ENCODE measurements at places on chromosomes 13 and 19.
A peak's percentile ranks its signal among the peaks of the same experiment; 100 is the strongest.

DNA sequence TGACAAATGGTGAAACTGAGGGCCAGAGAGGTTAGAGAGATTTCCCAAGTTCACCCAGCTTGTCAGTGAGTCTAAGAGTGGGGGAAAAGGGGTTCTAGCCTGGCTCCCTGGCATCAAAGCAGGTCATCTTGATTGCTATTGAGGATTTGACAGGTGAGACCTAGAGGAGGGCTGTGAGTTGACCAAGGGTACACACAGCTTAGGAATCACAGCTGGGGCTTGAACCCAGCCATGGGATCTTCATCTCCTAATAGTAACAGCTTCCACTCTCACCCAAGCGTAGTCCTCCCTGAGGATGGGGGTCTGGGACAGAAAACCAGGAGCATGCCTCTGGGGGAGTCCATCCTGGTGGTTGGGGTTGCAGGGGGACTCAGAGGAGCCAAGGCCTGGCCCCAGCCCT, 6.8 kb downstream of the CYP4F8 start:
- no peak for ATAC-seq
- H3K4me1 ChIP-seq, result no peaks in the 10 kb centered on the region
- no peak overlapping the region for H3K27ac ChIP-seq
- no peaks in the 10 kb centered on the region for H3K36me3 ChIP-seq

DNA sequence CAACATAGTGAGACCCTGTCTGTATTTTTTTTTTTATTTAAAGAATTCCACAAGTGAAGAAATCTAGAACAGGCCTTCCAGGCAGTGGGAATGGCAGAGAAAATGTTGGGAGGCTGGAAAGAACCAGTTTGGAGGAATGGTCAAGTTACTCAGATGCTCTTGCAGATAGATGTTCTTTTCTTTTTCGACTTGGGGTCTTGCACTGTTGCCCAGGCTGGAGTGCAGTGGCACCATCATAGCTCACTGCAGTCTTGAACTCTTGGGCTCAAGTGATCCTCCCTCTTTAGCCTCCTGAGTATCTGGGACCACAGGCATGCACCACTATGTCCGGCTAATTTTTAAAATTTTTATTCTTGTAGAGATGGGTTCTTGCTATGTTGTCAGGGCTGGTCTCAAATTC, 662 bp downstream of the C5AR1 start:
- H3K4me1 ChIP-seq, result peaks cover 3% of the 10 kb centered on the region
- no peak for ATAC-seq
- no peak overlapping the region for H3K4me3 ChIP-seq
- H3K36me3 ChIP-seq, result no peaks in the 10 kb centered on the region
- peaks cover 12% of the 10 kb centered on the region for H3K27me3 ChIP-seq

GRCh38 chr13:85186356-85187045, 612.7 kb downstream of the SLITRK6 start:
- H3K27ac ChIP-seq, result no peak overlapping the region
- H3K36me3 ChIP-seq, result no peaks in the 10 kb centered on the region
- no peak for ATAC-seq

- ATAC-seq, result peak; percentile 84
- H3K27me3 ChIP-seq, result peaks cover under 1% of the 10 kb centered on the region
- H3K36me3 ChIP-seq, result no peaks in the 10 kb centered on the region
- H3K4me3 ChIP-seq, result no peak overlapping the region
- no peak overlapping the region for H3K27ac ChIP-seq
These were observed 25.8 kb downstream of the TNFSF9 start for GRCh38 chr19:6556480-6557195.

- H3K4me3 ChIP-seq, result no peak overlapping the region
- no peaks in the 10 kb centered on the region for H3K4me1 ChIP-seq
- H3K36me3 ChIP-seq, result peaks cover 1% of the 10 kb centered on the region
- H3K27me3 ChIP-seq, result peaks cover 16% of the 10 kb centered on the region
These were observed 29.0 kb downstream of the ZNF627 start for GRCh38 chr19:11626252-11626651.

- H3K4me3 ChIP-seq, result no peak overlapping the region
- no peak overlapping the region for H3K27ac ChIP-seq
- H3K27me3 ChIP-seq, result no peaks in the 10 kb centered on the region
- H3K36me3 ChIP-seq, result no peaks in the 10 kb centered on the region
- no peak for ATAC-seq
These were observed 1399.4 kb downstream of the EFNB2 start for GRCh38 chr13:105135852-105136615.

DNA sequence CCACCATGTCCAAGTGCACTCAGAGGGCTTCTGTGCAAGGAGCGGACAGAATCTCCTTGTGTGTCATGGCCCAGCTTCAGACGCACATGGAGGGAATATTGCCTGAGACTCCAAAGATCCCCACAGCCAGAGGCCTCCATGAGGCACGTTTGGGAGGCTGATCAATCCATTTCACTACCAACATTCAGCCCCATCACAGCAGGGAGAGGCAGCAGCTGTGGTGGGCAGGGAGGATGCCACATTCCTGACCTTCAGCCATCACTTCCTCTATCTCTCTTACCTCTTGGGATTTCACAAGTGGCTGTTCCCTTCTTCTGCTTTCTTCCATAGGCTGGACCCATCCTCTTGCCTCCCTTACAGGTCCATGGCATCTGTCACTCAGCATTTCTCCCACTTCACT, 82.4 kb upstream of the MBNL2 start:
- no peaks in the 10 kb centered on the region for H3K36me3 ChIP-seq
- H3K27me3 ChIP-seq, result peaks cover 12% of the 10 kb centered on the region
- H3K27ac ChIP-seq, result no peak overlapping the region
- H3K4me3 ChIP-seq, result no peak overlapping the region

GRCh38 chr13:29939158-29939557, 88.7 kb upstream of the UBL3 start:
- peak overlapping the region; percentile 25 for H3K27ac ChIP-seq
- H3K27me3 ChIP-seq, result no peaks in the 10 kb centered on the region
- H3K4me3 ChIP-seq, result no peak overlapping the region
- no peaks in the 10 kb centered on the region for H3K36me3 ChIP-seq

DNA sequence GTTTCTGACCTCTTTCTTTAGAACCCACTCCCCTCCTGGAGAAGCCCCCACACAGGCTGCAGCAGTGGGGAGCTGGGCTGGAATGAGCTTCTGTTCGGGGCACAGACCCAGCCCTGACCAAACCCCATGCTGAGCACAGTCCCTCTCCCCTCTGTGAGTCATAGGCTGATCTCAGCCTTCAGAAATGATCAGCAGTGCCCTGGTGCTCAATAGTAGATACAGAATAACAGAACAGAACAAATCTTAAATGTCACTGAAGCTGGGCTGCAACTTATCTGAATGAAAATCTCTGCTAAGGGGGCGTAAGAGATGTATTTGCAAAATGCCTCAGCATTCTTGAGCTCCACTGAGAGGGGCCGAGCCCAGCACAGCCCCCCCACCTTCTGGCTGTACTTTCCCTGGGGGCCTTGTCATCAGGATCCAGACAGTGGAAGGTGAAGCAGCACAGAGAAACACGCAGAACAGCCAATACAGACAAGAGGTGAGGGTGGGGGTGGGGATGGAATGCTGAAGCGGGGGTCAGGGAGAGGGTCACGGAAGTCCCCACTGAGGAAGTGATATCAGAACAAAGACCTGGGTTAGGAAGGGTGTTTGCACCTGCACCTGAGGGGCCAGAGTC, 9.9 kb downstream of the ZNF665 start:
- no peaks in the 10 kb centered on the region for H3K27me3 ChIP-seq
- ATAC-seq, result no peak
- no peak overlapping the region for H3K27ac ChIP-seq
- no peak overlapping the region for H3K4me3 ChIP-seq
- peaks cover 8% of the 10 kb centered on the region for H3K36me3 ChIP-seq

DNA sequence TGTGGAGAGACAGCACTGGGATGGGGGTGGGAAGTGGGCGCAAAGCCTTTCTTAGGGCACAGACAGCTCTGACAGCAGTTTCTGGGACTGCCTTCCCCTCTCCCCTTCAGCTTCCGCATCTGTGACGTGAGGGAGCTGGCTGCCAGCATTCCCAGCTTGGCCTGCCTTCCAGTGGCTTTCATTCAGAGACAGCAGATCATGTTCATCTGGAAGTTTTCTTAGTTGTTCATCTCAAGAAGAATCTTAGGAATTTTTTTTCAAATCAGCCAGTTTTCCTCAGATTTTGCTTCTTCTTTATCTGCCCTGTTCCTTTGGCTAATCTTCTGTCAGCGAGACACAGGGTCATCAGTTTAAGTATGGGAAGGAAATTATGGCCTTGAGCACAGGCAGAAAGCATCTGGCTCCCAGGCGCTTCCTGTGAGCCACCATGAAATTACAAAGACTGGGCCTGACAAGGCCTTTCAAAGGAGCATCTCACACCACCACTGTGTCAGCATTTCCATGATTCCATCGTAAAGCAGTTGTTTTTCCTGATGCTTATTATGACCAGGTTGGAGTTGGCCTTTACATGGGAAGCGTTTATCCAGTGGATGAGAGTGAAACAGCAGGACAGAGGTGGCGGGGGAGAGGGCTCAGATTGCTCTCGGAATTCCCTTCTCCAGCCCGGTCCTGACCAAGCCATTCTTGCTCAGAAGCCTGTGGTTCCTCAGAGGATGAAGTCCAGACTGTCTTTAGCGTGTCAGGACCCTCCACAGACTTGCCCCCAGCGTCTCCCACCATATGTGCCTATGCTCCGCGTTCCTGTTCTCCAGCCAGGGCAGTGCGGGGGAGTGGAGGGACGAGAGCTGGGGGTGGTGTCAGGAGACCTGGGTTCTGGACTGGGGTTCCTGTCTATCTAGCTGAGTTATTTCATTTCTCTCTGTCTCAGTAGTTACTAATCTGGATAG, 43.6 kb downstream of the ARHGAP35 start:
- ATAC-seq, result no peak

DNA sequence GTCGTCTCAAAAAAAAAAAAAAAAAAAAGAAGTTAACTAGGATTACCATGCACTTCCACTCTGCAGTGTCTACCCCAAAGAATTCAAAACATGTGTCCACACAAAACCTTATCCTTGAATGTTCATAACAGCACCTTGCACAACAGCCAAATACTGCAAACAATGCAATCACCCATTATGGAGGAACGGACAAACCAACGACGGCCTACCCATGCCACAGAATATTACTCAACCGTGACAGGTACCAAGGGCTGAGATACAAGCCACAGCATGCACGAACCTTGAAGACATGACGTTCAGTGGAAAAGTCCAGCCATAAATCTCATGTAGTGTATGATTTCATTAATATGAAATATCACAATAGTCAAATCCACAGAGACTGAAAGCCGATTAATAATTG, 3.0 kb upstream of the SHISA7 start:
- H3K27ac ChIP-seq, result no peak overlapping the region
- no peak for ATAC-seq
- peaks cover 42% of the 10 kb centered on the region for H3K27me3 ChIP-seq
- no peak overlapping the region for H3K4me3 ChIP-seq
- peaks cover 6% of the 10 kb centered on the region for H3K4me1 ChIP-seq
- peaks cover 7% of the 10 kb centered on the region for H3K36me3 ChIP-seq

DNA sequence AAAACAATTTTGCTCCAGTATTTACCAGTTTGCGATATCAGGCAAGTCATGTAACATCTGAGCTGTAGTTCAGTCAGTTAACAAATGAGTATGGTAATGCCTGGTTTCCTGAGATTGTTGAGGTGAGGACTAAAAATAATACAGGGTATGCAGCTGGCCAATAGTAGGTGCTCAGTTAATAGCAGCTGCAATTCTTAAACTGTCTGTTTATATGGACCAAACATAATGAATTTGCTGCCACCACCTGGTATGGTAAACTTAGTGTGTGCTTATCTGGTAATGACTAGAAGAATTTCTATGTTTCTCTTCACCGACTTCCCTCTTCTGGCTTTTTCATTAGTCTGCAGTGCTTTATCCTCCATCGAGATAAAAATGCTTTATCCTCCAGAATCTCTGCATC, 9.1 kb downstream of the ZMYM2 start:
- no peak for ATAC-seq
- peaks cover 11% of the 10 kb centered on the region for H3K4me1 ChIP-seq
- no peaks in the 10 kb centered on the region for H3K27me3 ChIP-seq
- H3K36me3 ChIP-seq, result peaks cover 18% of the 10 kb centered on the region

DNA sequence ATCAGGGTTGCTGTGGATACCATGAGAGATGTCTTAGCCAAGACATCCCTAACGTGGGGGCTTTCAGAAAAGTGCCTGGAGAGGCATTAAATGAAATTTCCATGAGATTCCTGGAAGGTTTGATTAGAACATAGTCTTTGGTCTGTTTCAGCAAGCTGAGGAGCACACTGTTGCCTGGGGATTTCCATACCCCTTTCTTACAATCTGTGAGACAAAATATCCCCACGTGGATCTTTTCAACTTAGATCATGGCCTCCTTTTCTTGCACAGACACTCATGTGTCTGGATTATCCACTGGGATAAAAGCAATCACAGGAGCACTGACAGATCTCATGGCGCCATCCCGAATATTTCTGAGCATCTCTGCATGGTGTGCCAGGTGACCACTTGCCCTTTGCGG, 41.7 kb downstream of the GPR12 start:
- no peaks in the 10 kb centered on the region for H3K4me1 ChIP-seq
- H3K27ac ChIP-seq, result no peak overlapping the region
- H3K36me3 ChIP-seq, result no peaks in the 10 kb centered on the region
- no peak for ATAC-seq

- H3K4me3 ChIP-seq, result no peak overlapping the region
- ATAC-seq, result no peak
- no peak overlapping the region for H3K27ac ChIP-seq
- H3K27me3 ChIP-seq, result peaks cover 37% of the 10 kb centered on the region
- no peaks in the 10 kb centered on the region for H3K4me1 ChIP-seq
These were observed 64.1 kb upstream of the OXGR1 start for GRCh38 chr13:97058391-97058790.

- no peaks in the 10 kb centered on the region for H3K4me1 ChIP-seq
- peaks cover 32% of the 10 kb centered on the region for H3K27me3 ChIP-seq
- no peaks in the 10 kb centered on the region for H3K36me3 ChIP-seq
- no peak overlapping the region for H3K27ac ChIP-seq
- ATAC-seq, result no peak
- H3K4me3 ChIP-seq, result no peak overlapping the region
These were observed 37.5 kb upstream of the ZNRF4 start for GRCh38 chr19:5417495-5418436.

GRCh38 chr13:67292886-67293285, 62.8 kb upstream of the PCDH9 start:
- H3K4me3 ChIP-seq, result no peak overlapping the region
- no peaks in the 10 kb centered on the region for H3K4me1 ChIP-seq
- H3K27ac ChIP-seq, result no peak overlapping the region
- H3K36me3 ChIP-seq, result no peaks in the 10 kb centered on the region
- ATAC-seq, result no peak

DNA sequence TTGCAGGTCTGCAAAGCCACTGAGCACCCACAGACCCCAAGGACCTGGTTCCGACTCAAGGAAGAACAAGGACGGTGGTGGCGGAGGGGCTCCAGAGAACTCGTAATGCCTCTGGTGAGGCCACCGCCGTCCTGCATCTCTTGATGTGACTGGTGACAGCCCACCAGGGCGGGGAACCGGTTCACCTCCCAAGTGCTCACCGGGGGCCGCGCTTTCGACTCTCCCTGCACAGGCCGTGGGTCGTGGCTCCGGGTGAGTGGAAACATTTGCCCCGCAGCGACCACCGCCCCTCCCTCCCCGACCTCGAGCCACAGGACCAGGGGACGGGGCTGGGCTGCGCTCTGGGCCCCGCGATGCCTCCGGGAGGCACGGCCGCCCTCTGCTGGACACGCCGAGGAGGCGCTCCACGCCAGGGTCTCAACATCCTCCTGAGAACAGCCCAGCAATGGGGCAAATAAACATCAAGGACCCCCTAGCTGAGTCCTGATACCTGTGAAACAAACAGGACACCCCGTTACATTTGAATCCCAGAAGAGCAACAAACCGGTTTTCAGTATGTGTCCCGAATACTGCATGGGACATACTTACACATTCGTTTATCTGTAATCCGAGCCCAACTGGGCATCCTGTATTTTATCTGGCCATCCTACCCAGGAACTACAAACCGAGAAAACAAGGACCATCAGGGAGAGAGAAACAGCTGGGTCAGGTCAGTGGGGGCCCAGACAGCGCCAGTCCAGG, 3.9 kb upstream of the PLPP2 start:
- H3K27me3 ChIP-seq, result peaks cover 23% of the 10 kb centered on the region
- peak; percentile 64 for ATAC-seq
- no peak overlapping the region for H3K27ac ChIP-seq
- no peaks in the 10 kb centered on the region for H3K4me1 ChIP-seq
- H3K4me3 ChIP-seq, result no peak overlapping the region
